Bronchial epithelial cell (primary cell): ENCODE measurements at places on chromosomes 12 and 14. TPM values are rescaled to one million over a fixed set of nuclear protein-coding genes. Genes with fewer than 3 reads are reported as not detected.

The RILPL1 gene
- total RNA-seq: 7.9 and 8.6 TPM in 2 replicates

The ZBTB42 gene
- 5.2 and 5.3 TPM in 2 replicates for total RNA-seq

The IL23A gene
- total RNA-seq: 0.13 TPM in 1 of 2 replicates, not detected in the other

The DLGAP5 gene
- total RNA-seq: 0.26 and 0.38 TPM in 2 replicates

The BCL2L14 gene
- total RNA-seq: under 0.01 TPM in 1 of 2 replicates, not detected in the other

The SYNDIG1L gene
- total RNA-seq: under 0.01 TPM in 1 of 2 replicates, not detected in the other

The KERA gene
- total RNA-seq: not detected in 2 replicates

The RASSF8 gene
- total RNA-seq: 14.3 and 19.0 TPM in 2 replicates

The DHRS1 gene
- 16.6 and 39.6 TPM in 2 replicates for total RNA-seq

The KCNK10 gene
- total RNA-seq: not detected in 2 replicates

The ADAMTS20 gene
- total RNA-seq: not detected in 2 replicates

The CLEC4D gene
- total RNA-seq: not detected in 2 replicates

The KRT72 gene
- total RNA-seq: not detected in 2 replicates

The GRIN2B gene
- under 0.01 TPM in 2 replicates for total RNA-seq

The ZBTB25 gene
- total RNA-seq: 4.1 and 4.7 TPM in 2 replicates

The ARMH4 gene
- under 0.01 and 0.51 TPM in 2 replicates for total RNA-seq

The TPPP2 gene
- total RNA-seq: not detected in 2 replicates

The MIPOL1 gene
- total RNA-seq: 11.1 and 16.6 TPM in 2 replicates

The KRT1 gene
- not detected in 2 replicates for total RNA-seq
